ENCODE measurements at places on chromosomes 4 and X.
A peak's percentile ranks its signal among the peaks of the same experiment; 100 is the strongest.

DNA sequence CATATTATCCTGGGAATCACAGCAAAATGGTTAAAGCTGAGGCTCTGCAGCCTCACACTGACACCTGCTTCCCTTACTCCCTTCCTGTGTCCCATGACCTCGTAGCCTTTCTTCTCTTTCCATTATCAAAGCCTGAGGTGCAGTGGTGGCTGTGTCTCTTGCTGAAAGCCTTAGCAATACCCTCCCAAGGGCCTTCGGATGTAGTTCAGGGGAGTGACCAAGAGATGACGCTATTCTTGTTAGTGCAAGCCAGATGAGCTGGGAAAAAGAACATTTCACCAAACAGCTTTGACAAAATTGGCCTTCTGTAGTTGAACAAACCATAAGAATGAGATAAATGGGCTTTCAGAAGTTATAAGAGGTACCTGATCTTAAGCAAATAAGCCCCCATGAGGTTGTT, 31.6 kb downstream of the SMIM10L2A start:
- no peak for DNase-seq

GRCh38 chr4:113077575-113077974, 28.1 kb downstream of the ANK2 start:
- no peak for DNase-seq

DNA sequence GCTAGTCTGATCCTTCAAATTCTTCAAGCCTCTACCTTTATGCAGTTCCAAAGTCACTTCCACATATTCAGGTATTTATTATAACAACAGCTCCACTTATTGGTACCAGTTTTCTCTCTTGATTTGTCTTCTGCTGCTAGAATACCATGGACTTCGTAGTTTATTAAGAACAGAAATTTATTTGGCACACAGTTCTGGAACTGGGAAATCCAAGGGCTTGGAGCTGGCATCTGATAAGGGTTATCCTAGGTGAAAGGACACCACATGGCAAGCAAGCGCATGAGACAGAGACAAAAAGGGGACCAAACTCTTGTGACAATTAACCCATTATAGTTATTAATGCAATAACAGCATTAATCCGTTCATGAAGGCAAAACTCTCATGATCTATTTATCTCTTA, 600.5 kb upstream of the ATOH1 start:
- no peak for DNase-seq

GRCh38 chrX:68570598-68570997, 71.7 kb downstream of the YIPF6 start:
- DNase-seq, result no peak

DNA sequence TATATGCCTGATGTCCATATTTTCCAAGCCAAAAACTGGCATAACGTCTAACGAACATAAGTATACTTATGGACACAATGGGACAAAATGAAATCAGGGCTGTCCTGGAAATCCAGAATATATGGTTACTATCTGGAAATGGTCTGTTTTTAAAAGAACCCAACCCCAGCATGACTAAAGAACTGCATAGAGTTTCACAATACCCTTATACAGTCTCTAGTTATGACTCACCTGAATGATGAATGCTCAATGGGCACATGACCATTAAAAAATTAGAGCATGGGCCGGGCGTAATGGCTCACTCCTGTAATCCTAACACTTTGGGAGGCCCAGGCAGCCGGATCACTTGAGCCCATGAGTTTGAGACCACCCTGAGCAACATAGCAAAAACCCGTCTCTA, 31.8 kb downstream of the AMMECR1 start:
- peak; percentile 64 for DNase-seq

DNA sequence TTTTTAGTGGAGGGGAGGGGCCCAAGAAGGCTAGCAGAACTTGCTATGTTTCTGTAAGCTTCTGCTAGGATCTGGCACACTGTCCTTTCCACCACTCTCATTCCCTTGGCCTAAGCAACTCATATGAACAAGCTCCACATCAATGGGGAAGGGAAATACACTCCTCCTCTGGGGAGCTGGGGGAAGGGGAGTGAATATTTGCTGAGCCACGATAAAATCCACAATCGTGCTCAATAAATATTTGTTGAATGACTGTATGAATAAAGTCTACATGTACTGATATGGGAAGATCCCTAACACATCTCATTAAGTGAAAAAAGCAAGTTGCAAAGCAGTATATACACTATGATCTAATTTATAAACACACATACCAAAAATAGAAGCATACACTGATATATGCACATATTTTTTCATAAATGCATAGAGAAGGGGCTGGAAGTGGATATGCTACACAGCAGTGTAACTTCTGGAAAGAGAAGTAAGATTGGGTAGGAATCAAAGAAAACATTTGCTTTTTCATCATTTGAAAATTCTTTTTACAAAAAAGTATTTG, 95.8 kb upstream of the EFHC2 start:
- no peak for DNase-seq

GRCh38 chrX:46298821-46299220, 246.4 kb downstream of the ZNF674 start:
- DNase-seq, result no peak

- DNase-seq, result no peak
Observed at GRCh38 chr4:173468314-173468713, 61.7 kb downstream of the HAND2 start.

GRCh38 chr4:7461230-7461629, 26.5 kb upstream of the PSAPL1 start:
- no peak for DNase-seq

GRCh38 chrX:30997411-30997810, 74.4 kb downstream of the FTHL17 start:
- DNase-seq, result no peak

DNA sequence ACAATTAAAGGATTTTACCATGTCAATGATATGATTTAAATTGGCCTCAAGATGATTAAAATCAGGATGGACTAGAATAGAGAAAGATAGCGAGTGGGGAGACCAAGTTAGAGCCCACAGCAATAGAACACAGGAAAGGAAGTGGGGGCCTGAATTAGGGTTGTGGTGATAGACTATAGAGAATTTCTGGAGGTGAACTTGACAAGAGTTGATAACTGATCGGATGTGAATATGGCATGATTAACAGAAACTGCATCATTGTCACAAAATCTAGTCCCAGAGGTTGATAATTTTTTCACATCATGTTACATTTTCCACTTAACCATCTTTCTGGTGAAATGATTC, 26.3 kb upstream of the TRPC3 start:
- DNase-seq, result no peak

DNA sequence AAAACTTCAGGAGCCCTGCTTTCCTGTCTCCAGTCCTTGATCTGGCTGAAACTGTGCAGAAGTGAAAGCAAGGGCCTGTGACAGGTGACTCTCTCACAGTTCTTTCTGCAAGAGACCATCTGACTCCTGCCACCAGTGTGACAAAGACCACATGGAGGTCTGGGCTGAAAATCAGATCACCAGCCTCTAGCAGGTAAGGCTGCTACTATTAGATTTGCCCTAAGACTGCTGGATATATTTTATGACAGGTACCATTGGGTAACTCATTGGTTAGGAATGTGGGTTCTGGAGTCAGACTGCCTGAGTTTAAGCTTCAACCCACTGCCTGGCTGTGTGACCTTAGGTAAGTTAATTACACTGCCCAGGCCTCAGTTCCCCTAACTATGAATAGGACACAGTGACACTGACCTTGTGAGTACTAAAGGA, 163.3 kb upstream of the SLC7A11 start:
- peak; percentile 54 for DNase-seq

- no peak for DNase-seq
Observed at GRCh38 chr4:159778298-159778697, 675.4 kb downstream of the RAPGEF2 start.

- DNase-seq, result no peak
Observed at GRCh38 chr4:105191621-105192210, 45.0 kb downstream of the TET2 start.

GRCh38 chrX:6857749-6858148, 289.8 kb upstream of the STS start:
- peak; percentile 6 for DNase-seq

GRCh38 chr4:48490680-48491513, 845 bp downstream of the ZAR1 start:
- DNase-seq, result no peak

GRCh38 chrX:39162322-39162735, 361.1 kb downstream of the MID1IP1 start:
- DNase-seq, result no peak

GRCh38 chr4:60485276-60485675, 714.9 kb upstream of the ADGRL3 start:
- DNase-seq, result no peak

DNA sequence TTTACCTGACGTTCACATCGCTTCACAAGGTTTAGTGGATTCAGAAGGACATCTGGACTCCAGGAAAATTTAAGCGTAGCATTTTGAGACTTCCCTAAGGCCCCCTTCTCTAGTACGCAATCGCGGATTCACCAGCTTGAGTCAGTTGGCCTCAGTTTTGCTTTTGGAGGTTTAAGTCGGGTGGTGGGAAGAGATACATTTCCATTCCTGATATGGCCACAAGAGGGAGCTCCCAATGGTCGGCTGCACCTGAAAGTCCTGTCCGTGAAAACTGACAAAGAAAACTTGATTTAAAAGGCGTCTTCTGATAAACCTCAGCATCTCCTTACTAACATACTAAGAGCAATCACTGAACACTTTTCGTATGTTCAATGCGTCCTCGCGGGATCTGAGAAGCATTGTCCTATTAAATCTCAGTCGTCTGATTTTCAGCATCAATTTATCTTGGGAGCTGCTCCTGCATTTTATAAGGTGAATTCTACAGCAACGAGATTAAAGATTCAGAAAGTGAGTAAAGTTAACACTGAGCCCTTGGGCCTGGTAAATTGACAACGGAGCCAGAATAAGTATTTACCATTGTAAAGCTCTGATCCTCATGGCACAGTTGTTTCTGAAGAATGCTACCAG, 50.6 kb downstream of the LGI2 start:
- DNase-seq, result no peak

DNA sequence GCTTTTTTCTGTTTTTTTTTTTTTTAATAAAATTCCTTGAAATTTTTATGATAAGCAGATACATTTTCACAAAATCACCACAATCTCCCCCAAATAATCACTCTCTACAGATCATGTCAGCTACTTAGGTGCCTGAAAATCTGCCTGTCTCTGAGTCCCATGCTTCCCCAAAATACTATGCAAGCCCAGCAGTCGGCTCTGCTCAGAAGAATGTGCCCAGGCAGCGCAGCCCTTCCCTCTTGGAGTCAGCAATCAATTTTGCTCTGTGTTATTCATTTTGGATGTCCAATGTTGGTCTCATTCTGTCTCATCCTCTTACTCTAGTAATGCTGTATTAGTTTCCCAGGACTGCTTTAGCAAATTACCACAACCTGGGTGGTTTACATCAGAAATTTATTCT, 24.9 kb upstream of the C1QTNF7 start:
- DNase-seq, result no peak

DNA sequence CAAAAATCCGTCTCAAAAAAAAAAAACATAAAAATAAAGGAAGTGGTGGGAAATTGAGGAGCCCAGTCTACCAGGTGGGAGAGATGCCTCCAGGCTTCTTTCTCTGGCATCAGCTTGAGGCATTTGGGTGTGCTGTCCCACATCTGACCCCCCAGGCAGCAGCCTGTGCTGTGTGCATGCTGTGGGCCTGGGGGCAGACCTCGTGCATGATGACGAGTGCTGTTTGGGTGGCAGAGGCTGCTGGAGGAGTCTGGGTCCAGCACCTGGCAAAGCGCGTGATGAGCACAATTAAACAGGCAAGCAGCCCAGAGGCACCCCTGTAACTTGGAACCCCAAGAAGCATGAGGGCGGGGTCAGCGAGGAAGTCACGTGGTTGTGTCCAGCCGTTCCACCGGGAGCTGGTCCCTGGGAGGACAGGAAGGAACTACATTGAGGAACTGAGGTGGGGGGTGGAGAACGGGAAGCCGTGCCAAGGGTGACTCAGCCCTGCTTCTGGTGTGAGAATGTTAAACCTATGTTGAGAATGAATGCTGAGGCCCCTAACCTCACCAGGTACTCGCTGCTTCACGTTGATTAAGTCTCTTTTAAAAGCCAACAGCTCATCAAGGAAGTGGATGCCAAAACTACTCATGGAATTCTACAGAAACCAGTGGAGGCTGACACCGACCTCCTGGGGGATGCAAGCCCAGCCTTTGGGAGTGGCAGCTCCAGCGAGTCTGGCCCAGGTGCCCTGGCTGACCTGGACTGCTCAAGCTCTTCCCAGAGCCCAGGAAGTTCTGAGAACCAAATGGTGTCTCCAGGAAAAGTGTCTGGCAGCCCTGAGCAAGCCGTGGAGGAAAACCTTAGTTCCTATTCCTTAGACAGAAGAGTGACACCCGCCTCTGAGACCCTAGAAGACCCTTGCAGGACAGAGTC, 6.1 kb downstream of the TACC3 start:
- no peak for DNase-seq

DNA sequence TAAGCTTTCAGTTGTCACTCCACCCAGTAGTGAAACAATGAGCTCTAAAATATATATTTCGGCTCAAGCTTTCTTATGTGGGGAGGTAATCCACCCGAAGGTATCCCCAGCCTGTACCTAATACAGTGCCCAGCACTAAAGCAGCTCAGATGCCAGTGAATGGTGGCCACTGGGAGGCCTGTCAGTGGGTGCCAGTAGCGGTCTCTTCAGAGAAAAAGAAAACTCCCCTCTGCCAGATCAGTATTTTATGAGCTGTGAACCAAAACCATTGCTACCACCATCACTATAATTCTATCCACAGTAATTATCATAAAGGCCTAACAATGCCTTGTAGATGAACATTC, 835 bp upstream of the NFKB1 start:
- no peak for DNase-seq

DNA sequence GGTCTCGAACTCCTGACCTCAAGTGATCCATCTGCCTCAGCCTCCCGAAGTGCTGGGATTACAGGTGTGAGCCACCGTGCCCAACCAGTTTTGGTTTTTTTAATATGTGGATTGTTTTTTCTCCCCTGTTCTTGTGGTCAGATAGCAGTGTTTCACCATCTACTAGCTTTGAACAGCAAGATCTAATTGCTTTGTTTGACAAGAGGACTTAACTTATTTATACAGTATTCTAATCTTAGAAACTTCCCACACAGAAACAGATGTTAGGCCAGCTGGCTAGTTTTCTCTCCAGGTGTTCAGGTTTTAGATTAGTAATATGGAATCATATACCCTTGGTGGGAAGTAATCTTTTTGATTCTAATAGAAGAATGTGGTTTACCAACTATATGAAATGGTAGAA, 12.9 kb downstream of the ING2 start:
- no peak for DNase-seq

GRCh38 chr4:82705928-82706300, 92.7 kb downstream of the SCD5 start:
- DNase-seq, result no peak

- no peak for DNase-seq
Observed at GRCh38 chr4:153151535-153152455, 52.4 kb upstream of the TRIM2 start.
